ENCODE measurements at places on chromosomes 6 and 20.
A peak's percentile ranks its signal among the peaks of the same experiment; 100 is the strongest.

GRCh38 chr20:52748990-52749389 lies 223.2 kb upstream of the TSHZ2 start:
- DNase-seq, result no peak

DNA sequence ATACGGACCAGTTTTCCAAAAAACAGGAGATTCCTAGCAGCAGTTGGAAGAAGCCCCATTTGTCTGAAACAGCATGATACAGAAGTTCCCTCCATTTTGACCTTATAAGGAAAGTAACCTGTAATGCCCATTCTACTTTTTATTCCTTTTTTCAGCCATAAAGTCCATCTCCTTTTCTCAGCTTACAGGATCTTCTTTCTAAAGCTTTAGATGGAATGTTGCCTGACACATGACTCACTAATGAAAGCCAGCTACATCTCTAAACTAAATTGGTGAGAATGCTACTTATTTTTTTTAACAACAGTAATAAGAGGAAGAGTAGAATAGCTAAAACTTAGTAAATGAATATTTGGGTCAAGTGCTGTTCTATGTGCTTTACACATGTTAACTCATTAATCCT lies 234.1 kb downstream of the CDH26 start:
- DNase-seq, result no peak

- no peak for DNase-seq
These were observed 107.2 kb downstream of the CHD6 start for GRCh38 chr20:41510847-41511450.

DNA sequence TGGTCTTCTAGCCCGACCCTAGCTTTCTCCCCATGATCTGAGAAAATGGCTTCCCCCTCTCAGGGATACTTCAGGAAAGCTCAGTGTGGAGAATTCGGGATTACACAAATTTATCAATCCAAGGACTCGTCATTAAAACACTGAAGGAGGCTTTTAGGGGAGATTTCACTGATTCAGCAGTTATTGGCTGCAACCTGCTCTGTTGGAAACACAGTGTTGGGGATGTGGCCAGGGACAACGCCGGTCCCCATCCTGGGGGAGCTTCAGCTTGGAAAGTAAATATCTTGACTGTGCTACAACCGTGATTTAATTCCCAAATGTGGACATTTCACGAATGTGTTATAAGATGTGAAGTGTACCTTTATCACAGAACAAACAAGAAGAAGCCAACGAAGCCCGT lies 44.8 kb upstream of the ZNF831 start:
- DNase-seq, result no peak

GRCh38 chr6:137224799-137225198 lies 5.6 kb upstream of the IFNGR1 start:
- no peak for DNase-seq

- DNase-seq, result no peak
These were observed 367.3 kb upstream of the IMPG1 start for GRCh38 chr6:76439811-76440210.

DNA sequence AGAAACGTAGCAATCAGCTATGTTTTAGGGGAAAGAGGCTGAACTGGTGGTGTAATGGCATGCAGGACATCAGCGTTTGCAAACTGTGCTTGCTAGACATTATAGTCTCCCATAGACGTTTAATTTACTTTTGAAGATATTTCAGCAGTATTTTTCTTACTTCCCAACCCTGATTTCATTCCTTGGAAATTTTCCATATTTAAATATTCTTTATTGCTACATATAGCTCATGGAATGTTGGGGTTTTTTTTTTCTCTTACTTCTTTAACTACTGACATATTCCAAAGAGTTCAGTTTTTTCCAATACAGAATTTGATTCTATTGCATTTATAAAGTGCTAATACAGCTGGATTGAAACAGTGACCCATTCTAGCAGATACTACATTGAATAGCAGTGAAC lies 694.4 kb upstream of the CITED2 start:
- DNase-seq, result no peak

GRCh38 chr6:14379568-14379967 lies 262.0 kb downstream of the CD83 start:
- DNase-seq, result no peak

GRCh38 chr6:98769546-98769945 lies 64.8 kb upstream of the POU3F2 start:
- peak; percentile 3 for DNase-seq

DNA sequence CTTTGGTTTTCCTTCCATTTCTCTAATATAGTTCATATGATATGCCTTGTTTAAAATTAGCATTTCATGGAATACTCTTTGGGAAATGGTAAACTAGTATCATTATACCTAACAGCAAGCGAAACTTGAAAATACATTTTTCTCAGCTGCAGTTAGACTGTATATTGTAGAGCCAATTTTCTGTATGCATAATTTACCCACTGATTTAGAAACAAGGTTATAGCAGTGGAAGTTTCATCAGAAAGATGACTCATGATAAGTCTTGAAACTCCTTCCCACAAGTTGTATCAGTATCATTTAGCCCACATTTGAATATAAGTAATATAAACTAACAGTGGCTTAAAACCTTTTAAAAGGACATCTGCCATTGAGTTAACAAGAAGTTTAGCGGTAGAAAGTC lies 164.8 kb upstream of the BMP5 start:
- DNase-seq, result no peak

DNA sequence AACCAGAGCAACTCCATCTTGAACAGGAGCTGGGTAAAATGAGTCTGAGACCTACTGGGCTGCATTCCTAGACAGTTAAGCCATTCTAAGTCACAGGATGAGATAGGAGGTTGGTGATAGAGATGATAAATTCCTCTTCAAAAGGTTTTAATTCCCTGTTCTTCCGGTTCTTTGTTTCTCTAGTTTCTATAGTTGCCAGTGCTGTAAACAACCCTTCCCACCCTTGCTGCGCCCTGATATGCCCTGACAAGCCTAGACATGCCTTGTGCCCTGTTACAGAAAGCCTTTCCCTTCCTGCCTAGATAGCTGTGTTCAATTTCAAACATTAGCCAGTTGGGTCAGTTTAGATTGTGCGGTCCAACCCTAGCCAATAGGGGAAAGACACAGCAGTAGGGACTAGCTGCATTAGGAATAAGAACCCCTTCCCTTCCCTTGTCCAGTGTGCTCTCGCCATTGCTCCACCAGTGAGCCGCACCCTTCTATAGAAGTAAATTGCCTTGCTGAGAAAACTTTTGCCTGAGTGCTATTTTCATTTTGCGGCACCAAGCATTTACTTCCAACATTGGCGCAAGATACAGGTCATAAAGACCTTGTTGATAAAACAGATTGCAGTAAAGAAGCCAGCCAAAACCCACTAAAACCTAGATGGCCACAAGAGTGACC lies 52.5 kb upstream of the CCN2 start:
- no peak for DNase-seq

- no peak for DNase-seq
These were observed 38.5 kb upstream of the AHI1 start for GRCh38 chr6:135535989-135536414.

GRCh38 chr6:143040018-143040417 lies 20.7 kb upstream of the AIG1 start:
- no peak for DNase-seq

DNA sequence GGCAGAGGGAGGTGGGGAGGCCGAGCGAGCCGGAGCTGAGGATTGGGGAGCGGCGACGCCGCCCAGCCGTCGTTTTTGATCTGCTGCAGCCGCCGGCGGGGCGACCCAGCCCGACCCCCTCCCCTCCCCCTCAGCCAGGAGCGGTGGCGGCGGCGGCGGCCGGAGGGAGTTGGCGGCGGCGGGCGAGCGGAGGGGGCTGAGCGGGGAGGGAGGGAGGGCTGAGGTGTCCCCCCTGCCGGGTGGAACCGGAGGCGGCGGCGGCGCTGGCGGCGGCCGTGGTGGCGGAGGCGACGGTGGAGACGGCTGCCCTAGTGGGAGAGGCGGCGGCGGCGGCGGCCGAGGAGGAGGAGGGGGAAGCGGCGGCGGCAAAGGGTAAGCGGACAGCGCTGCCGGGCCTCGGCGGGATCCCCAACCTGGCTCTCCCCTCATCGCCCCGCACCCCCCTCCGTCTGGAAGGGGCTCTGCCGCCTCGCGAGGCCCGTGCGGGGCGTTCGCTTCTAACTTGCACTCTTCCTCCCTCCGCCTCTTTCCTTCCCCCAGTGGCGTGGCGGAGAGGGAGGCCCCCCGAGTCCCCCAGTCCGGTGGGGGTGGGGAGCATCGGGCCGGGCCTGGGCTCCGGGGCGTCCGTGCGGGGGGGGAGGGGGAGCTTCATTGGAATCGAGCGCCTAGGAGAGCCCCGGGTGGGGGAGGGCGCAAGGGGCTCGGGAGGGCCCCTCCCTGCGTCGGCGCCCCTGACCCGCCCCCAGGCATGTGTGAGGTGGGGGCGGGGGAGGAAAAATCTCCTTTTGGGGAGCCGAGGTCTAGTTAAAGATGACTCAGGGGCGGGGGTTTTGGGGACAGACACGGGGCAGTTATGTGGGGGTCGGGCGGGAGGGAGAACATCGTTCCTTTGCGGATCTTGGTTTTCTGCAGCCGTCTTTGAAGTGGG lies at the start of gene TAB2:
Gene TAB2 (plus strand): TSS at position 69 of the 928 bp plus-strand sequence. CDS start 52,286 bp downstream, outside the sequence.
- DNase-seq, result peak; percentile 48

GRCh38 chr6:12200015-12200564 lies 90.1 kb upstream of the EDN1 start:
- DNase-seq, result no peak

DNA sequence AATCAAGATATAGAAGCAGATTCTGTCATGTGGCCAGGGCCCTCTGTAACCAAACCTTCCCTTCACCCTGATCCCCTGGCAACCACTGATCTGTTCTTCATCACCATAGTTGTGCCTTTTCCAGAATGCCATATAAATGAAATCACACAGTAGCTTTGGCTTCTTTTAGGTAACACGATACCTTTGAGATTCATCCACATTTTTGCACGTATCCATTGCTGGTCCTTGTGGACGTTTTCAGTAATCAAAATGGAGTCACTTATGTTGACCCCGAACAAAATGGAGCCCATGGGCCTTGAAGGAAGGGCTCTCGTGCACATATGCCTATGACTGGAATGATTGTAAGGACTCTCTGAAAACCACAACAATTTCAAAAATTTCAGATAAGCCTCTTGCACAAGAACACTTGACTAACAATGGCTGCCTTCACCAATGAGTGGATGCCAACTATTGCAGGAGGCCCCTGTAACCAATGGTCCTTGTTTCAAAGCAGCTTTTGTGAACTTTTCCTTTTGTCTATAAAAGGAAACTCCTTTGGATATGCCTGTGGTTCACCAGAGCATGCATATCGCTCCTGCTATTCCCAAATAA lies 84.3 kb upstream of the RALY start:
- peak; percentile 69 for DNase-seq
